ENCODE measurements at places on chromosomes 2 and 18. TPM values are rescaled to one million over a fixed set of nuclear protein-coding genes. Genes with fewer than 3 reads are reported as not detected.
A peak's percentile ranks its signal among the peaks of the same experiment; 100 is the strongest.

Gene POTEC
- polyA plus RNA-seq, result 0.06 TPM

Gene GPAT2
- polyA plus RNA-seq, result 1.7 TPM

Gene BUB1
- 17.8 TPM for polyA plus RNA-seq

Gene PTPRN
- 9.2 TPM for polyA plus RNA-seq

Gene UGT1A4
- polyA plus RNA-seq, result 0.04 TPM

Gene SATB2
- 5.0 TPM for polyA plus RNA-seq

Gene RTP5
- polyA plus RNA-seq, result 0.07 TPM

Gene SERPINB12
- polyA plus RNA-seq, result not detected

GRCh38 chr18:49697049-49697448, 116.3 kb downstream of the ACAA2 start:
- H3K4me1 ChIP-seq, result peaks cover 5% of the 10 kb centered on the region
- no peak overlapping the region for H3K4me3 ChIP-seq
- H3K27ac ChIP-seq, result no peak overlapping the region
- H3K36me3 ChIP-seq, result no peaks in the 10 kb centered on the region

DNA sequence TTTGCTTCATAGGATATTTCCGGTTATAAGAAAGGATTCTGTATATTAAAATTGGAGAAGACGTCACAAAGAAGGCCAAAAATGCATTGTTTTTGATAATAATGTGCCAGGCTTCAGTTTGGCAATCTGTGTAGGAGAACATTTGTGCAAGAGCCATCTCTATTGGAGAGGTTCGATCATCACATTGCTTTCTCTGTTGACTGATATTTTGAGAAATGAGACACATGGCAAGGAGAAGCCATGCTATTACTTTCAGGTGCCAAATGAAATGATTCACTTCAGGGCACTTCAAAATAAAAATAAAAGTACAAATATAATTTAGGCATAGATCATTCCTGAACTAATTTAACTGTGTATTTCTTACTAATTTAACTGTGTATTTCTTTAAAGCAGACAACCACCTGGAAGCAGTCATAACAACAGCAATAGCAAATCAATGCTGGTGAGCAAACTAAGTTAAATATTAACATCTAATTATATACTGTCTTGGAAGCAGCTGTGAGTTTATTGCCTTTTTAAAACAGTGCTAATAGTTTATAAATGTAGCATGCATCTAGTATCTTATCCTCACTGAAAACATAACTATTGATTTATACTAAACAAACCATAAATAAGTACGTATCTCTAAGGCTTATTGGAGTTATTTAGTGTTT, 50.2 kb upstream of the CHST9 start:
- H3K27me3 ChIP-seq, result no peaks in the 10 kb centered on the region
- DNase-seq, result peak; percentile 46
- no peak overlapping the region for H3K4me3 ChIP-seq
- no peak overlapping the region for H3K27ac ChIP-seq
- no peaks in the 10 kb centered on the region for H3K36me3 ChIP-seq

GRCh38 chr18:4453874-4454536, 1.1 kb downstream of the DLGAP1 start:
- H3K27ac ChIP-seq, result no peak overlapping the region
- peaks cover 44% of the 10 kb centered on the region for H3K27me3 ChIP-seq
- H3K4me1 ChIP-seq, result peaks cover 5% of the 10 kb centered on the region
- H3K4me3 ChIP-seq, result peak overlapping the region; percentile 30

- no peak overlapping the region for H3K4me3 ChIP-seq
- no peak for DNase-seq
- peaks cover 10% of the 10 kb centered on the region for H3K27me3 ChIP-seq
- H3K36me3 ChIP-seq, result no peaks in the 10 kb centered on the region
- H3K4me1 ChIP-seq, result no peaks in the 10 kb centered on the region
These were observed 30.7 kb upstream of the SLC35F6 start for GRCh38 chr2:26733413-26733812.

GRCh38 chr2:110727923-110728322, 4.5 kb upstream of the ACOXL start:
- DNase-seq, result no peak
- no peak overlapping the region for H3K4me3 ChIP-seq
- peaks cover 1% of the 10 kb centered on the region for H3K4me1 ChIP-seq
- no peaks in the 10 kb centered on the region for H3K36me3 ChIP-seq
- no peak overlapping the region for H3K27ac ChIP-seq

GRCh38 chr2:32436150-32436549, 79.3 kb downstream of the BIRC6 start:
- H3K27ac ChIP-seq, result no peak overlapping the region
- H3K4me1 ChIP-seq, result no peaks in the 10 kb centered on the region
- H3K27me3 ChIP-seq, result no peaks in the 10 kb centered on the region
- H3K4me3 ChIP-seq, result no peak overlapping the region

- H3K4me3 ChIP-seq, result no peak overlapping the region
- H3K27me3 ChIP-seq, result no peaks in the 10 kb centered on the region
- DNase-seq, result no peak
- peaks cover 3% of the 10 kb centered on the region for H3K4me1 ChIP-seq
These were observed 15.5 kb downstream of the SEC11C start for GRCh38 chr18:59155153-59155552.

GRCh38 chr2:181317511-181317910, 139.7 kb upstream of the ITGA4 start:
- no peak overlapping the region for H3K27ac ChIP-seq
- no peaks in the 10 kb centered on the region for H3K36me3 ChIP-seq
- H3K4me3 ChIP-seq, result no peak overlapping the region
- H3K4me1 ChIP-seq, result no peaks in the 10 kb centered on the region

GRCh38 chr2:235270291-235270690, 223.6 kb upstream of the AGAP1 start:
- H3K4me3 ChIP-seq, result no peak overlapping the region
- peaks cover 2% of the 10 kb centered on the region for H3K4me1 ChIP-seq
- H3K27ac ChIP-seq, result no peak overlapping the region
- peaks cover 2% of the 10 kb centered on the region for H3K27me3 ChIP-seq

DNA sequence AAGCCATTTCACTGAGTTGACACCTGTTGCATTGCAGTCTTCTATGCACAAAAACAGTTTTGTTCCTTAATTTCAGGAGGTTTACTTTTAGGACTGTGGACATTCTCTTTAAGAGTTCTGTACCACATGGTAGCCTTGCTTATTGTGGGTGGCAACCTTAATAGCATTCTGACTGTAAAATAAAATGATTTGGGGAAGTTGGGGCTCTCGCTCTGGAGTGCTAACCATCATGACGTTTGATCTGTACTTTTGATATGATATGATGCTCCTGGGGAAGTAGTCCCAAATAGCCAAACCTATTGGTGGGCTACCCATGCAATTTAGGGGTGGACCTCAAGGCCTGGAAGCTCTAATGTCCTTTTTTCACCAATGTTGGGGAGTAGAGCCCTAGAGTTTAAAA, 3.4 kb downstream of the CTLA4 start:
- H3K36me3 ChIP-seq, result no peaks in the 10 kb centered on the region
- H3K27me3 ChIP-seq, result peaks cover 11% of the 10 kb centered on the region
- DNase-seq, result no peak
- H3K4me3 ChIP-seq, result no peak overlapping the region
- H3K27ac ChIP-seq, result no peak overlapping the region

GRCh38 chr2:27441958-27442919, at the start of gene KRTCAP3:
TSS of gene KRTCAP3 (plus strand) at chr2:27442381. CDS start at chr2:27442413, 32 bp downstream.
- H3K4me3 ChIP-seq, result peak within 1 kb of the TSS; percentile 56
- H3K4me1 ChIP-seq, result peaks cover 23% of the 10 kb centered on the region
- H3K27ac ChIP-seq, result peak within 1 kb of the TSS; percentile 63
- no peaks in the 10 kb centered on the region for H3K27me3 ChIP-seq
- DNase-seq, result peak; percentile 64
- H3K36me3 ChIP-seq, result peaks cover 40% of the 10 kb centered on the region

DNA sequence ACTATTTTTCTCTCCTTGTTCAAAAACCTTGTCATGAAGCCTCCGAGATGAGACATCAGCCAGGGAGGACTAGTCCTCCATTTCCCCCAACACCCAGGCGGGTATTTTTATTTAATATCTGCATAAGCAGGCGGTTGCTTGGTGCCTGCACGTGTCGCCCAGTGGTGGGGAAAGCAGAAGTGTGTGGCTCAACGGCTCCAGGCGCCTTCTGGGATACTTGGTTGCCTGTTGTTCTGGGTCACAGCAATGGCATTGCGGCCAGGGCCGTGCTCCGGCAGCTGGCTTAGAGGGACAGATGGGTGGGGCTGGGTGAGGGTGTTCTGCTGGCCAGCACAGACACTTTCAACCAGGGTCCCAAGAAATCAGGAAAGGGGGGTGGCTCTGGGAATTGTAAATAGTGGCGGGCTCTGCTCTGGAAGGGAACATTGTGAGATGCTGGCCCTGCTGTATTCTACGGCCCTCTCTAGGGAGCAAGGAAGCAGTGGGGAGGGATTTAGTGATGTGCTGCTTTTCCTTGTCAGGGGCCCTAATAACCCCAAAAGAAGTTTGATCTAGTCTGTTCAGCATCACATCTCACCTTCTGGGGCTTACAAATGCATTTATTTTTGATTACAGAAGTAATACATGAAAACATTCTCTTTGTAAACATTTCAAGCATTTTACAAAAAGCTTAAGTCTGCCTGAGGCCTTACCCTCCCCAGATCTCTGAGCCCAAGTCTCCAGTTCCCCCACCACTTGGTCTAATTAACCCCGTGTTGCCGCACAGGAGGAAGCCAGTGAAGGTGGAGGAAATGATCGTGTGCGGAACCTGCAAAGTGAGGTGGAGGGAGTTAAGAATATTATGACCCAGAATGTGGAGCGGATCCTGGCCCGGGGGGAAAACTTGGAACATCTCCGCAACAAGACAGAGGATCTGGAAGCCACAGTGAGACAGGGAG, 1.1 kb downstream of the VAMP8 start:
- no peak for DNase-seq
- H3K4me1 ChIP-seq, result peaks cover 27% of the 10 kb centered on the region
- H3K4me3 ChIP-seq, result peak overlapping the region; percentile 63
- H3K36me3 ChIP-seq, result peaks cover 13% of the 10 kb centered on the region
- peak overlapping the region; percentile 84 for H3K27ac ChIP-seq
- H3K27me3 ChIP-seq, result no peaks in the 10 kb centered on the region

DNA sequence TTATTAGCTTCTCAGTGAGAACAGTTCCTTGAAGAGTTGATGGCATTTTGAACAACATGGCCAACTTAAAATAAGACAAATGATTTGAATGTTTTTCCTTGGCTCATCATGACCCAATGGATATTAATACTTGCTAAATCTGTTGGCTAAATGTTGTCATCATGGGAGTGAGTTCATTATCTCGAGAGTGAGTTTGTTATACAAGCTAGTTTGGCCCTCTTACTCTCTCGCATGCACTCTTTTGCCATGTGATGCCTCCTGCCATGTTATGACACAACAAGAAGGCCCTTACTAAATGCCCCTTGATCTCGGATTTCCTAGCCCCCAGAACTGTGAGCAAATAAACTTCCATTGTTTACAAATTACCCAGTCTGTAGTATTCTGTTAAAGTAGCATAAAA, 22.9 kb upstream of the SANBR start:
- H3K4me1 ChIP-seq, result no peaks in the 10 kb centered on the region
- no peak overlapping the region for H3K27ac ChIP-seq
- peaks cover 20% of the 10 kb centered on the region for H3K36me3 ChIP-seq
- H3K27me3 ChIP-seq, result no peaks in the 10 kb centered on the region
- H3K4me3 ChIP-seq, result no peak overlapping the region

- no peaks in the 10 kb centered on the region for H3K27me3 ChIP-seq
- no peaks in the 10 kb centered on the region for H3K36me3 ChIP-seq
- H3K27ac ChIP-seq, result no peak overlapping the region
- DNase-seq, result no peak
These were observed 79.4 kb upstream of the TMEM200C start for GRCh38 chr18:5974696-5975095.

DNA sequence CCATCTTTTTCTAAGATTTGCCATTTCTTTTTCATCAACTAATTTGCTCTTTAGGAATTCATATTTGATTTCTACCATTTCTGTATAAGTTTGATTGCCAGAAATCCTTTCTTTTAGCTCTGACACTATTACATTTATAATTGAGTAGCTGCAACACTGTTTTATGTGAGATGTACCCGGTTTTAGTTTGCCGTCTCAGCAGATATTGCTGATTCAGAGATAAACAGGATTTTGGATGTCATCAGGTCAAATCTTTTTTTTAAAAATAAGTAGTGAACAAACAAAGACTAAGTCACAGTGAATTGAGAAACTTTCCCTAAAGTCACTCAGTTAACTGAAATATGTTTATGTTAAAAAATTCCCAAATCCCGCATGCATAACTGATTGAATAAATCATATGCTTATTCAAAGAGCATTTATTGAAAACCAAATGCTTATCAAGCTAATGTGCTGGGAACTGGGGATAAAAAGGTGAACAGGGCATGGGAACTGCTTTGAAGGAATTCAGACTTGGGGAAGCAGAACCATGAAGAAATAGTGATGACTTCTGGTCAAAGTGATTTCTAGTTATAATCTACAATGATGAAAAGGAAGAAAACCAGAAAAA, 19.5 kb upstream of the CCDC102B start:
- no peaks in the 10 kb centered on the region for H3K36me3 ChIP-seq
- no peaks in the 10 kb centered on the region for H3K4me1 ChIP-seq
- no peak for DNase-seq
- H3K27ac ChIP-seq, result no peak overlapping the region
- H3K27me3 ChIP-seq, result no peaks in the 10 kb centered on the region
- no peak overlapping the region for H3K4me3 ChIP-seq

- no peaks in the 10 kb centered on the region for H3K27me3 ChIP-seq
- H3K4me3 ChIP-seq, result no peak overlapping the region
- H3K27ac ChIP-seq, result no peak overlapping the region
- peaks cover 27% of the 10 kb centered on the region for H3K36me3 ChIP-seq
- H3K4me1 ChIP-seq, result no peaks in the 10 kb centered on the region
These were observed 45.6 kb downstream of the REL start for GRCh38 chr2:60926741-60927552.

DNA sequence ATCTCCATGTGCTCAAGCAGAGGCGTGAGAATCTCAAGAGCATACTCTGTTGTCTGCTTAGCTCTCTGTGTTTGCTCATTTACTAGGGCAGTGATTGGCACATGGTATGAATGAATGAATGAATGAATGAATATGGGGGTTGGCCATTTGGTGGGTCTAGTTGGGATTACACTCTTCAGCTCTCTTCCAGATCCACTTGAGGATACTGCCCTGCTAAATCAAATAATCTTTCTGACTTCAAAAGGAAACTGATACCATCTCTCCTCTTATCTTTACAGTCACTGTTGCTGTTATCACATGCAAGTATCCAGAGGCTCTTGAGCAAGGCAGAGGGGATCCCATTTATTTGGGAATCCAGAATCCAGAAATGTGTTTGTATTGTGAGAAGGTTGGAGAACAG, 1.9 kb downstream of the IL36G start:
- H3K36me3 ChIP-seq, result no peaks in the 10 kb centered on the region
- DNase-seq, result no peak
- H3K27ac ChIP-seq, result no peak overlapping the region
- H3K27me3 ChIP-seq, result peaks cover 12% of the 10 kb centered on the region

GRCh38 chr2:138829326-138829919, 49.2 kb upstream of the NXPH2 start:
- H3K36me3 ChIP-seq, result no peaks in the 10 kb centered on the region
- no peaks in the 10 kb centered on the region for H3K27me3 ChIP-seq
- H3K27ac ChIP-seq, result no peak overlapping the region
- no peaks in the 10 kb centered on the region for H3K4me1 ChIP-seq
- H3K4me3 ChIP-seq, result no peak overlapping the region
- DNase-seq, result peak; percentile 4

DNA sequence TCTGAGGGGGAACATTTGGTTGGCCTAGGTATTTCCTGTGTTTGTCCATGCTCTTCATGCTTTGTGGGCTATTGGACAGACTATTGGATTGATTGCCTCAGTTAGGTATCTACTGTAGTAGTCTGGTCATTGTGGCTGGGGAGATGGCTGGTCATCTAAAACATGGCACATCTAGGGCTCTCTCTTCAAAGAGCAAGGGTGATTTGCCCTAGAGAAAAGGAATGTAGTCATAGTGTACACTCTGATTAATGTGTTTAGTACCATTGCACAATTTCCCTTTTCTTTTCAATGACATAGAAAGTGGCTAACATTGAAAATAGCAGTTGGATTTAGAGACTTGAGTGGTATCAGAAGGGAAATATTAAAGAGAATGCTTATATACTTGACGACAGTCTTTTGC, 114.3 kb downstream of the LCLAT1 start:
- H3K36me3 ChIP-seq, result peaks cover 6% of the 10 kb centered on the region
- no peak overlapping the region for H3K27ac ChIP-seq
- H3K4me3 ChIP-seq, result no peak overlapping the region
- H3K4me1 ChIP-seq, result no peaks in the 10 kb centered on the region
